ENCODE measurements at places on chromosomes 5 and 9.

- DNase-seq, result no peak
Observed at GRCh38 chr5:168965638-168966037, 335.3 kb downstream of the SLIT3 start.

DNA sequence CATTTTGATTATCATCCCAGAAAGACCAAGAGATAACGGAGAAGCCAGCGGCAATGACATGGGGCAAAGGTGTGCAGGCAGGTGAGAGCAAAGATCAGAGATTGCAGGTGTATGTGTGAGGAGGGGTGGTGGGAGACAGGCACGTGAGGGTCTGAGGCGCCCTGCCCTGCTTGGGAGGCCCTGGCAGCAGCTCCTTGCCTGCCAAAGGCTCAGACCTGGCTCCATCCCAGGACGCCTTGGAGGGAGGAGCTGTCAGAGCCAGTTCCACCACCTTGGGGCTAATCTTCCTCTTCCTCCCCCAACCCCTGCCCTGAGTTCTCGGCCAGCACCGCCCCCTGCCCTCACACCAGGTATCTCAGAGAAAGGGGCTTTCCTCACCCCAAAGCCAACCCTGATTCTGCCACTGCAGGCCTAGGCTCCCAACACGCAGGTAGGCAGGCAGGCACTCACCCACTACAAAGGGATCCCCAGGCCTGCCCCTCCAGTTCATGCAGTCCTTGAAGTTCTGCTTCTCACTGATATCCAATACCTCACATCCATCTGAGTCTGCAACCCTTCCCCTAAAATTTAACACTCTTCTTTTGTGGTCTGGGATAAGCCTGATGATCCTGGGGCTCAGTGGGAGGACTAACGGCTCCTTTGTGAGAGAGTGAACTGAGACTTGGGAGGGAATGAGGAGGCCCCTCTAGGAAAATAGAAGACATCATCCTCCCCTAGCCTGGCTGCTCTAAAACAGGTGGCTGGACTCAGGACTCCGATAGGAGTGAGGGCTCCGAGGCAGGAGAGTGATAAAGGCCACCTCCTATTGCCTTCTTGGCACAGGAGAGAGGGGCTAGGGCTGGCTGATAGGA, 1.8 kb downstream of the AQP3 start:
- DNase-seq, result no peak

DNA sequence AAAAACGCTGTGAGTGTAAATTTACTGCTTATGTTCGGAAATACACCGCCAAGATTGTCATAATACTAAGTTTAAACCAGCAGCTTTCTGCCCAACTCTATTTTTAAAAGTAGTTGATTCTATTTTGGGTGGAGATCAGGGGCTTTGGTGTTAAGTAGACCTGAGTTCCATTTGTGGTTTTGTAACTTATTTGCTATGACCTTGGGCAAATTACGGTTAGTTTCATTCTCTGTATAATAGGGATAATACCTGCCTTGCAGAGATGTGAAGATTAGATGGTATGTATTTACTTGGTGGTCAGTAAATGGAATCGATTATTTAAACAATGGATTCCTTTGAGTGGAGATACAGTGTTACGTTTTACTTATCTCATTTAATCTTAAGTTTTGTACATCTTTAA, 1.6 kb downstream of the RAD23B start:
- no peak for DNase-seq

GRCh38 chr9:99833735-99834134, 12.1 kb downstream of the NR4A3 start:
- DNase-seq, result no peak

DNA sequence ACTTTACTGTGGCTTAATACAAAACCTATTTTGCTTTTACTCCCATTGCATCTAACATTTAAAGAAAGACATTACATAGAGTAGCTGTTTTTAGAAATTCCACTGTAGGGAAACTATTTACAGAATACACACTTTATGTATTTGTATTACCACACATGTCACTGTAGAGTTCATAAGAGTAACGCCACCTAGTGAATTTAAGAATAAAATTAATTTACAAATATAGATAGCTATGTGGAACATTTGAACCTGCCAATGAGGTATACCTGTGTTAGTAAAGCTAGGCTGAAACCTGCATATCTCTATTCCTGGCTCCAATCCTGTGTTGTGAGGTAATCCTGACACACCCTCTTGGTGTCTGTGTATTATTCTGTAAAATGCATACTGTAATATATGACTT, 234.4 kb downstream of the MAST4 start:
- no peak for DNase-seq

DNA sequence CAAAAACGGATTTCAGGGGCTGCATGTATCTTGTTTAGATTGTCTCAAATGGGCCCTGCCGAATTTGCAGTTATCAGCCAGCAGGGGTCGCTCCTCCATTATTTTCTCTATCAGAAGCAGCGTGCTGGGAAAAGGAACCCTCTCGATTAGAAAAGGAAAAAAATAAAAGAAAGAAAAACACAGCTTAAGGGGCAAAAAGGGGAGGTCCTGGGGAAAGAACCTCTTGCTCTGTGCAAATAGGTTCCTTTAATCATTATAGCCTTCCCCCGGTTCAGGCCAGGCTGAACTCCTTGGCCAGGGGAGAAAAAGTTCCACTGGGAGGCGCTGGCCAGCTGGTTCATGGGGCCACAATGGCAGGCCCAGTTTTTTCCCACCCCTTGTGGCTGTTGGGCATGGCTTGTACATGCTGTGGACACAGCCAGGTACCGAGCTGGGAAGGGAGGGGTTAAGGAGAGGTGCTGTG, 25.0 kb upstream of the CAPSL start:
- no peak for DNase-seq

DNA sequence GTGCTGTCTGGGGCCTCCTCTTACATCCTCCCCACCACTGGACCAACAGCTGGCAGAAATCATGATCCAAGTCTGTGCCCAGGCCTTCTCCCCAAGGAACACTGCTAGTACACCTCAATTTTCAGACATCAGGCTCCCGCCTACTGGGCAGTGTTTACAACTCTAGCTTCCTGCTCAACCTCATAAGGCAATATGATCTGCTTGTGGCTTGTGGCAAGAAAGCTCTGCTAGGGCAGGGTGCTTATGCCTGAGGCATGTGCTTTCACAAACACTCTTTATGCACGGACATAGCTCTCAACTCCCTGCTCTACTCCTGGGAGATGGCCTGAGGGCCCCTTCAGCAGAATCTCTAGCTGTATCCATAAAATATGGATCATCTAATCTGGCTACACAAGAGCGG, 32.5 kb downstream of the SH3TC2 start:
- DNase-seq, result no peak

DNA sequence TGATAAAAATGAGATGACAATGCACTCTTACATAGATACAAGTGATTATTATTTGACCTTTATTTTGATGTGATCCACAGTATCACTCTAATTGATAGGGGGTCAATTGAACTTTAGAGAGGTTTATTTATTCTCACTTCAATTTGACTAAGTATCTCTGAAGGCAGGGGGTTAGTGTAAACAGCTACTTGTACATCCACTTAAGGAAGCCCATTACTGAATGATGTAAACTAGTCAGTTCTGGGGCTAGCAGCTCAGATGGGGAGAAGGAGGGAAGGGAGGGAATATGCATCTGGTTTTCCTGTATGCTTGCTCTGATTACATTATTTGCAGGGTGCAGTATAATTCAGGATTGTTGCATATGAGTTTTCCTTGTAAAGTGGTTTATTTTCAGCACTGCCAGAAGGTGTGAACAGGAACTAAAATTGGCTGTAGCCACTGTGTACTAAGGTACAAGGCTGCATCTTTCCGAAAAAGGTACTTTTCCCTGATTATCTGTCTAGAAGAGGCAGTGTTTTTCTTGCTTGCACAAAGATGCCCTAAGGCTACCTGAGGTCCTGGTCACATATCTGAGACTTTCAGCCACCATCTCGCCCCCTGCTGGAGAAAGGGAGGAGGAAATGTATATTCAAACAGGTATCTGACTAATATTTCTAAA, 51.2 kb downstream of the MRPS27 start:
- DNase-seq, result no peak

- no peak for DNase-seq
Observed at GRCh38 chr5:133926489-133927299, 41.7 kb downstream of the C5orf15 start.

- no peak for DNase-seq
Observed at GRCh38 chr9:112443200-112443599, 43.4 kb upstream of the KIAA1958 start.

DNA sequence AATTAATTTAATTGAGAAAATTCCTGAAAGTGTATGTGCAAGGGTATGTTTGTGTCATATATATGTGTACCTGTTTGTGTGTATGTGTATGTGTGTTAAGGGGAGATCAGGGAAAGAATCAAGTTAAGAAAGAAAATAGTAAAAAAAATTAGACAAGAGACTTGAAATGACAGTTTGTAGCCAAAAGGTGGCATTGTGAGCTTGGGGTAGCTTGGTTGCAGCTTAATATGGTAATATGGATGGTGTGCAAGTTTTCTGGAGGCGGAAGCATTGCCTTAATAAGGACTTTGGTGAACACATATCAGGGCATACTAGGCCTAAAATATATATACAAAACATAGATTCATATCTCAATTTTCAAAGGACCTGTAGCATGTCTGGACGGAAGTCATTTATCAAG, 129.9 kb downstream of the INSYN2B start:
- DNase-seq, result no peak

All from cortex of kidney (tissue), 1 donor.